ENCODE measurements at places on chromosomes 12 and 14.
A peak's percentile ranks its signal among the peaks of the same experiment; 100 is the strongest.

DNA sequence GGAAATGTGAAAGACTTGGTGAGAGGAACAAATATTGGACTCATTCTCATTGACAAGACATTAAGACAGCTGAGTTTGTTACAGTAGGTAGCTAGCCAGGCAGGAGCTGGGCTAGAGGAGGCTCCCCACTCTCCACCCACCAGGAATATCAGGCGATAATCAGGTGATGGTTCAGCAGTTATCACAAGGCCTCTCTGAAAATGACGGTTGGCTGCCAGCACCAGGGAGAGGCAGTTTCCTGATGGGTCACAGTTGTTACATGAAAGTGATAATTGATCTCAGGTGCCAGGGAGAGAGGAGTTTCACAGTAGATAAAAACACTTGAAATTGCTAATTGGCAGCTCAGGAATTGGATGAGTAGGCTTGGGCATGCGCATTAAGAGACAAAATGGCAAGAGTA is 116.5 kb downstream of the TMTC2 start:
- no peak for DNase-seq

- no peak for DNase-seq
These were observed 2.8 kb downstream of the RXYLT1 start for GRCh38 chr12:63782466-63782865.

DNA sequence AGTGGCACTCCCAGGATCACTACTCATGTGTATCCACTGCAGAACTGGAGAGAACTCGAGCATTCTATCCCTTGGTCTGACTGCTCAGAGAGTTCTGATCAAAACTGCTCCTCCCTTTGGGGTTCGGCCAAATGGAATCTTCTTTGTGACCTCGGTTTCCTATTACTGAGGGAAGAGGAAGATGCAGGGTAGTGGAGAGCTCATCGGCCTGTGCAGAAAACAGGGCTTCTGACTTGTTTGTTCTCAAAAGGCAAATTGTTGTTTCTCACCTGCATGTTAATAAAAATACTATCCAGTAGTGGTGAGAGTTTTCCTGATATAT is 17.1 kb upstream of the AKAP6 start:
- no peak for DNase-seq

GRCh38 chr12:15634010-15634683 is 155.0 kb downstream of the EPS8 start:
- no peak for DNase-seq

GRCh38 chr14:71995741-71996140 is 63.5 kb downstream of the RGS6 start:
- no peak for DNase-seq

DNA sequence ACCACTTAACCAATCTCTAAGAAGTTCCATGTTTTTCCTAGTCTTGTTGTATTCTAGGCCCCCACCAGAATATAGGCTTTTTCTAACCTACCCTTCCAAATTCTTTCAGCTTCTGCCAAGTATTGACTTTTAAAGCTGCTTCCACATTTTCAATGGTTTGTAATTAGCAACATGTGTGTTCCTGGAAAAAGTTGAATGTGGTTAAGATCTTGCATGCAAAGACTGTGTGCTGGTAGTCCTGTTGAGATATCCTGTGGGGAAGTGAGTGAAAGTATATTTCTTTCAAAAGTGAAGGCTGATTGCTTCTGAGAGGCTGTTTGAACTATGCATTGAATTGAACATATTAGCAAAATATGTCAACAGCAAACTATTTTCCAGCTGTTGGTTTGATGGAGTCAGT is 646 bp upstream of the OR6C4 start:
- DNase-seq, result no peak

DNA sequence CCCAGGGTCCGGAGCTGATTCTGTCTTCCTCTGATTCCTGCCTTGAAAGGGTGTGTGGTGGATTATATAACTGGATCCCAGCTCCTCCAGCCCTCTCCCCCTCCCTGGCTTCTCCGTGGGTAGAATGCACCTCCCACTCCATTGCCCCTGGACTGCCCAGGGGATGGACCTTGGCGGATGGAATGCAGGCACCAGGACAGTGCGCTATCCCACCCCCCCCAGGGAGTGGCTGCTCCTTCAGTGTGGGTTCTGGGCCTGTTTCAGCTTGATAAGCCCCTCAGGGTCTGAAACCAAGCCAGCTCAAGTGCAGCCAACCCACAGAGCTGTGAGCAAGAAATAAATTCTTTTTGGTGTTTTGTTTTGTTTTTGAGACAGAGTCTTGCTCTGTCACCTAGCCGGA is 112.4 kb upstream of the TMEM132D start:
- DNase-seq, result no peak

- no peak for DNase-seq
These were observed 57.1 kb downstream of the GALC start for GRCh38 chr14:87935886-87936285.

DNA sequence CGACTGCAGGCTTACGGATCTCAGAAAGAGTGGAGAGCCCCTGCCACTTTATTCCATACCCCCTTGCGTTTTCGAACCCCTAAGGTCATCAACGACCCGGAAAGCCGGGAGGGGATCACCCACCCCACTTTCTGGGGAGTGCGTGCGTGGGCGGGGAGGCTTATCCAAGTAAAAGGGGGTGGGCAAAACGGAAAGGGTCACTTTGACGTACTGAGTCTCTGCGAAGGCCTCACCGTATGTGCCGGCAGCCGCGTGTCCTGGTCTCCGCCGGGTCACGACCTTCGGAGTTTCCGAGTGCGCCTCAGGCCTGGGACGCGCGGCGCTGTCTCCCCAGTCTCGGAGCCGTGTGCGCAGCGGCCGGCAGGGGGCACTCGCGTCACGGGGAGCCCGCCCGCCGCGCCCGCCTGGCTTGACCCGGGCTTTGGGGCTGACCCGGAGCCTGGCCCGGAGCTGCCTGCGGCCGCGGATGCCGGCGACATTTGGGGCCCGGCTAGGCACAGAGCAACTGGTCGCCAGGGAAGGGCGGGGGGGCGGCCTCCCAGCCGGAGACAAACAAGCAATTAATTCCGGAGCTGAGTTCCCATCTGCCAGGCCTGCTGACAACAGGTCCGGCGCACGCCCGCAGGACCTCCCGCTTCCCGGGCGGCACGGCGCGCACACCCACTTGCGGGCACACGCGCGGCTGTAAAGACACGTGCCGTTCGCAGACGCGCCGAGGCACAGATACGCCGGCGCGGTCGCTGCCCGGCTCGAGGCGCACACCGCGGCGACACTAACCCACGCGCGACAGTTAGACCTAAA is 890 bp upstream of the KIF26A start:
- DNase-seq, result peak; percentile 63

DNA sequence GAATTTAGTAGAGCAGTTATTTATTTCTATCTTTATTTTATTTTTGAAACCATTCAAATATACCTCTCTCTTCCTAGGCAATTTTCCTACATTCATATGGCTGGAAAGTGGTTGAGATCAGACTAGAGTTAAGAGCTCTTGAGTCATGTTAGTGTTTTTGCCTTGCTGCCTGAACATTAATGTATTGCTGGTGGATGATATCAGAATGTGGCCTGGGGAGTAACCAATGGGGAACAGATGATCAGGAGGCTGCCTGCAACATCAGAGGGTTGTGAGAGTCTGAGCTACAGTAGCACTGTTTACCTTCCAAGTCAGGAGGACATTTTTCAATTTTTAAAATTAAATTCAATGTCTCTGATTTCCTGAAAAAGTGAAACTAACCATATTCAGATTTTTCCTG is 166.3 kb upstream of the TRHDE start:
- no peak for DNase-seq

- no peak for DNase-seq
These were observed 151.1 kb downstream of the CALM1 start for GRCh38 chr14:90547968-90548367.

GRCh38 chr14:25406818-25407217 is 356.9 kb upstream of the STXBP6 start:
- DNase-seq, result no peak

GRCh38 chr12:78759367-78759766 is 105.2 kb upstream of the SYT1 start:
- DNase-seq, result no peak

GRCh38 chr12:89179983-89180382 is 172.3 kb downstream of the DUSP6 start:
- DNase-seq, result no peak

DNA sequence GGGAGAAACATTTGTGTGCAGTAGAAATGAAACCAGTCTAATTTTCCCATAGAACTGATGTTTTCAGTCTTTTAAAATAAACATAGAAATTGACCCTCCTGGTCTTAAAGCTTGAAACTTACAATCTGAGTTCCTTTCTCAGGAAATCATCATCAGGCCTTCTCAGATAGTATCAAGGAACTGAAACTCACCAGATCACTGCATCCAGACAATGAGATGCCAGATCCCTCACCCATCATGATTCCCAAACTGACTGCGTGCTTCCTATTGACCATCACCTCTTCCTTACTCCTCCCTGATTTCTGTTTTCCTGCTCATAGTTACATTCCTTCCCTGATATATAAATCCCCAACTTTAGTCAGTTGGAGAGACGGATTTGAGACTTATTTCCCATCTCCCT is 195.0 kb upstream of the AMIGO2 start:
- no peak for DNase-seq

DNA sequence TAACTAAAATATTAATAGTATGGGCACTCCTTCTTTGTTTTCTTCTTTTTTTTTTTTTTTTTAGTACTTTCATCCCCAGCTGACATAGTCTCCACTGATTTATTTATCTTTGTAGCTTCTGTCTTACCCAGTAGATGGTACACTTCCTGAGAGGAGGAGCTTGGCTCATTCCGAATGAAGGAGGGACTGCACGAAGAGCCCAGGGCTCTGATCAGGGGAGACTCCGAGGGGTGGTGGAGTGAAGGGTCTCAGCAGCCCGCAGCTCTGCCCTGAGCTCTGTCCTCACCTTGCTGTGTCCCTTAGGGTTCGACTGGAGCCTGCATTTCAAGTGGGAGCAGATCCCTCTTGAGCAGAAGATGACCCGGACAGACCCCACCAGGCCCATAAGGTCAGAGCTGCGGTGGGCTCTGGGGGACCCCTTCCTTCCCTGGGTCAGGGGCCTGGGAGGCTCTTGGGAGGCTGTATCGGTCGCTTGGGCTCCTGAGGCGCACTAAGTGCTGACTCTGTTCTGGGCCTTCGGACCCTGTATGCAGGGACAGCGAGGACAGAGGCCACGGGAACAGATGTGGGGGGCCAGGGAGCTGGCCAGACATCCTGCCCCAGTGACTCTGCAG is 65.2 kb downstream of the ERH start:
- DNase-seq, result no peak

DNA sequence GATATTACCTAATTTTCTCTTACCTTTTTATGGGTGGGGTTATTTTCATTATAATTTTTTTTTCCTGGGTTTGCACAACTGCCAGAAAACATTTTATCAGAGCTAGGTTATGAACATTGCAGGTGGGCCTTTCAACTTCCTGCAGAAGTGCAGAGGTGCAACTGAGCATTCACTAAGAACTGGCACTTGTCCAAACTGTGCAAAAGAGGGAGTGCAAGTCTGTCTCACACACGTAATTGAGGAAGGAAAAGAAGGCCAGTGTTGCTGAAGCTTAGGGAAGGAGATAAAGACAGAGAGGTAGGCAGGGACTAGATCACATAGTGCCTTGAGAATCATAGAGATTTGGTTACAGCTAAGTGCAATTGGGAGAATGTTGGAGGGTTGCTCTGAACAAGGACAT is 14.1 kb upstream of the AMN1 start:
- DNase-seq, result no peak

DNA sequence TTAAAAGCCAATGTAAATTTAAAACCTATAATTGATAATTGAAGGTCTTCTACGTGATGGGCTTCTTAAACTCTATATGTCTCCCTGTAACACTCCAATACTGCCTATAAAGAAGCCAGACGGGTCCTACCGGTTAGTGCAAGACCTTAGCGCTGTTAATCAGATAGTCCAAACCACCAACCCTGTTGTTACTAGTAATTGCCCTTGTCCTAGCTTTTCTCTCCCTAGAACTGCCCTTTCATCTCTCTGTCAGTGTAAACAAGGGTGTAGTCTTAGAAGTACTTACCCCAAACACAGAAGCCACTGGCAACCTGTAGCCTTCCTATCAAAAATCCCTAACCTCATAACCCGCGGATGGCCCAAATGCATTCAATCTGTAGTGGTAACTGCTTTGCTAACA is 243.0 kb upstream of the DIO3 start:
- DNase-seq, result no peak

DNA sequence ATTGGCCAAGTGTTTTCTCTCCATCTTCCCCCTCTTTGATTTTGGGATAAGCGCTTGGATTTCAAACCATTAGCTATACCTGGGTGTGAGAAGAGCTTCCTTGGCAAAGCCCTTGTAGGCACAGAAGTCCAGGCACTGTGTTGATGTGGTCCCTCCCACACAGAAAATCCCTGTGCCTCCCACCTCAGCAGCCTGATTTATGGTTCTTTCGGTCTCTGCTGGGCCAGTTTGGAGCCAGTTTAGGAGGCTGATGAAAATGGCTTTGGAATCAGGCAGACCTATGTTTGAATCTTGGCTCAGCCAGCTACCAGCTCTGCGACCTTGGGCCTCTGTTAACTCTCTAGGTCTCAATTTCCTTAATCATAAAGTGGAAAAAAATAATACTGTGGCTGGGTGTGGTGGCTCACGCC is 9.6 kb upstream of the IFT81 start:
- DNase-seq, result no peak

GRCh38 chr14:81005540-81006228 is 50.3 kb downstream of the TSHR start:
- no peak for DNase-seq

DNA sequence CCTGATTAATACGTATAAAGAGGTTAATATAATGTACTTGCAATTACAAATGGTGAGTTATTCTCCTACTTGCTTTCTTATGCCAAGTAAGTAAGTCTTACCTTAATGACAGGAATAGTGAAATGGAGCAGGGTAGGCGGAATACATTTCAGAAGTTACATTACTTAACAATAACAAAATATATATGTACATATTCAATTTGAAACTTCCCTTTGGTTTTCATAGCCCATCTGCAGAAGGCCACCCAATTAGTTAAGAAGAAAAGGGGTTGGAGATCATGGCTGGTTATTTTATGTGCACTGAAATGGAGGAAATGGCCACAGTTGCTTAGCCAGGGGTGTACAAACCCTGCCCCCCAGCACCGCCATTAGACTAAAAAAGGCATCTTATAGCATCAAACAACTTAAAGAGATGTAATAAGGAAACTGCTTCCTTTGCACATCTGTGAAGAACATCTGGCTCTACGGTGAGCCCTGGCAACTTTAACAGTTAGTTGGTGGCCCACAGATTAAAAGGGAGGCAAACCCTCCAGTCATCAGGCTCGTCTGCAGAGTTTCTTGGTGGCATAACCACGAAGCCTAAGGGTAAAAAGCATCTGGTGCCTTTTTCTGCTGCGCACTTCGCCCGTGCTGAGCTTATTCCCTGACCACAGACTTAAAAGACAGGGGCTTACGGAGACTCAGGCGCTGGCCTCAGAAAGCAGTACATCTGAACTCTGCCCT is 38.8 kb upstream of the DACT1 start:
- no peak for DNase-seq

- no peak for DNase-seq
These were observed 48.2 kb upstream of the DCN start for GRCh38 chr12:91230841-91231240.

DNA sequence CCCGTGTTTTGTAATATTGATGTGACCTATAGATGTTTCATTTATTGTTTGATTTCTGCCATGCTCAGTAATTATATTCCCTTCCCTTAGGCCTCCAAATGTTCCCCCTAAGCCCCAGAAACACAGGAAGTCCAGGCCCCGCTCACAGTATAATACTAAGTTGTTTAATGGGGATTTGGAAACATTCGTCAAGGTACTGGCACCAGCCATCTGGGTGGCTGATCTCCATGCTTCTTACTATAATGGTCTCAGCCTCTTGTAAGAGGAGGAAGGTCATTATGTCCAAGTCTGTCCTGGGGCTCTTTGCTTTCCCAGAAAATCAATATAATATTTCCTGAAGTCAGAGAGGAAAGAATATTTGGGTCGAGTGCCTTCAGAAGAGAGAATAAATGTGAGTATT is 130.9 kb downstream of the KICS2 start:
- DNase-seq, result no peak

All from stimulated activated CD4-positive, alpha-beta T cell treated with anti-CD3 and anti-CD28 coated beads, Interleukin-12 subunit alpha, Interleukin-12 subunit beta, amount 100 ng/mL, for 48 hours (primary cell).